ENCODE measurements at places on chromosomes 4 and X.
A peak's percentile ranks its signal among the peaks of the same experiment; 100 is the strongest.

- DNase-seq = no peak
Measured at GRCh38 chr4:38576767-38577166, 87.2 kb upstream of the KLF3 start.

GRCh38 chr4:157079441-157079840 is 3.5 kb downstream of the GLRB start:
- no peak for DNase-seq

GRCh38 chr4:107270614-107271013 is 234.5 kb upstream of the DKK2 start:
- DNase-seq = no peak

DNA sequence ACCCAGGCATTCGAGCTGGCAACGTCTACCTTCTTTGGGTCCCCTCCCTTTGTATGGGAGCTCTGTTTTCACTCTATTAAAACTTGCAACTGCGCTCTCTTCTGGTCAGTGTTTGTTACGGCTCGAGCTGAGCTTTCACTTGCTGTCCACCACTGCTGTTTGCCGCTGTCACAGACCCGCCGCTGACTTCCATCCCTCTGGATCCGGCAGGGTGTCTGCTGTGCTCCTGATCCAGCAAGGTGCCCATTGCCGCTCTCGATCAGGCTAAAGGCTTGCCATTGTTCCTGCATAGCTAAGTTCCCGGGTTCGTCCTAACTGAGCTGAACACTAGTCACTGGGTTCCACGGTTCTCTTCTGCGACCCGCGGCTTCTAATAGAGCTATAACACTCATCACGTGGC is 183.5 kb upstream of the GALNTL6 start:
- no peak for DNase-seq

GRCh38 chr4:30073011-30073710 is 647.0 kb upstream of the PCDH7 start:
- no peak for DNase-seq

DNA sequence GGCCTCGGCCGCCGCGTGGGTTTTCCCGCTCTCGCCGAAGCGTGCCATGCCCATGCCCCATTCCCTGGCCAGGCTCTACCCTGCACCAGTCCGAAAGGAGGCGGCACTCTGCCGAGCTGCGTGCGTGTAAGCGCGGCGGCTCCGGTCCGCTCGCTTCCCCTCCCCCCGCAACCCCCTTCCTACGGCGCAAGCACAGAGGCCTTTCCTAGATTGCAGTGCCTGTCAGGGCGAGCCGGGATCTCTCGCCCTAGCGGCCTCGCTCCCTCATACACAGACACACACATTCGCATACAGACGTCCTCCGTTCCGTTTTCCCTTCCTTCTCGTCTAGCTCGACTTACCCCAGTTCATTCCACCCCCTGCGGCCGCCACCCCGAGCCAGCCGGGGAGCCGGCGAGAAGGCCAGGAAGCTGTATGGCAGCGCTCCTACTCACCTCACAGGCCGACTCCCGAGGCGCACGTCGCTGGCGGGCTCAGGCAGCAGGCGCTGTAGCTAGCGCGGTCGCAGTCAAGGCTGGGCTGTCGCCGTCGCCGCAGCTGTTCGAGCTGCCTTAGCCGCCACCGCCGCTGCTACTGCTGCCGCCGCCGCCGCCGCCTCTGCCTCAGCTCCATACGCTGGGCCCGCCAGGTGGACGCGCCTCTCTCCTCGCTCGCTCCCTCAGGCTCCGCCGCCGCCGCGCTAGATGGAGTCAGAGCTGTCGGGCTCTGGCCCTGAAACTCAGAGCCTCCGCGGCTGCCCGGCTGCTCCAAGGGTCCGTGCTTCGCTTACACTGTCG is 615 bp downstream of the NEXMIF start:
- peak; percentile 18 for DNase-seq

- DNase-seq = no peak
Measured at GRCh38 chr4:57425610-57426009, 315.4 kb upstream of the IGFBP7 start.

GRCh38 chr4:123555233-123555806 is 158.7 kb downstream of the SPRY1 start:
- DNase-seq = no peak

- no peak for DNase-seq
Measured at GRCh38 chrX:102837847-102838246, 99.2 kb upstream of the RAB40AL start.

GRCh38 chr4:125421547-125421946 is 106.8 kb downstream of the FAT4 start:
- no peak for DNase-seq

DNA sequence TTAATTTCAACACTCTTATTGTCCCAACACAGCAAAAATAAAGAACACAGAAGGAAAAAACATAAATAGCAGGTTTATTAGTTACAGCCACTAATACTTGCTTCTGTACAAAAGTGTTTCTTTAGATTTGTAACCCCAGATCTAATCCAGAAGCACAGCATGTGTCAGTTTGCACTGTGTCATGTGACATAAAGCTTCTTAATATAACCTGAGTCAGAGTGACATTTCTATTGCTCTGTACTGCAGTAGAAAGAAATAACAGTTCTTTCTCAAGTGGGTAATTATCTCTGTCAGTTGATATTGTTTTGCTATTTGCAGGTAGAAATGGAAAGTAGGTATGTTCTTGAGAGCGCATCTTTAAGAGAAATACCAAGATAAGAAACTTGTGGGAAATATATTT is 422.5 kb downstream of the ZIC3 start:
- DNase-seq = no peak

- DNase-seq = no peak
Measured at GRCh38 chr4:109033993-109034392, 268.5 kb downstream of the COL25A1 start.

DNA sequence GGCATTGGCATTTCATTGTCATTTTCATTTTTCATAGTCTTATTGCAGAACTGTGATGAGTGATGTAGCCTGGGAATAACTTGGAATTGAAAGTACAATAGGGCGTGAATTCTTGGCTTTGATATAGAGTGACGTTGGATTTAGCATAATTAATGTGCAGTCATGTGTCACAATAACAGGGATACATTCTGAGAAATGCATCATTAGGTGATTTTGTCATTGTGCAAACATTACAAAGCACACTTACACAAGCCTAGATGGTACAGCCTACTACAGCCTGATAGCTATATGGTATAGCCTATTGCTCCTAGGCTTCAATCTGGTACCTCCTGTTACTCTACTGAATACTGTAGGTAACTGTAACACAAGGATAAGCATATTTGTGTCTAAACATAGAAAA is 300.8 kb downstream of the DTHD1 start:
- no peak for DNase-seq

DNA sequence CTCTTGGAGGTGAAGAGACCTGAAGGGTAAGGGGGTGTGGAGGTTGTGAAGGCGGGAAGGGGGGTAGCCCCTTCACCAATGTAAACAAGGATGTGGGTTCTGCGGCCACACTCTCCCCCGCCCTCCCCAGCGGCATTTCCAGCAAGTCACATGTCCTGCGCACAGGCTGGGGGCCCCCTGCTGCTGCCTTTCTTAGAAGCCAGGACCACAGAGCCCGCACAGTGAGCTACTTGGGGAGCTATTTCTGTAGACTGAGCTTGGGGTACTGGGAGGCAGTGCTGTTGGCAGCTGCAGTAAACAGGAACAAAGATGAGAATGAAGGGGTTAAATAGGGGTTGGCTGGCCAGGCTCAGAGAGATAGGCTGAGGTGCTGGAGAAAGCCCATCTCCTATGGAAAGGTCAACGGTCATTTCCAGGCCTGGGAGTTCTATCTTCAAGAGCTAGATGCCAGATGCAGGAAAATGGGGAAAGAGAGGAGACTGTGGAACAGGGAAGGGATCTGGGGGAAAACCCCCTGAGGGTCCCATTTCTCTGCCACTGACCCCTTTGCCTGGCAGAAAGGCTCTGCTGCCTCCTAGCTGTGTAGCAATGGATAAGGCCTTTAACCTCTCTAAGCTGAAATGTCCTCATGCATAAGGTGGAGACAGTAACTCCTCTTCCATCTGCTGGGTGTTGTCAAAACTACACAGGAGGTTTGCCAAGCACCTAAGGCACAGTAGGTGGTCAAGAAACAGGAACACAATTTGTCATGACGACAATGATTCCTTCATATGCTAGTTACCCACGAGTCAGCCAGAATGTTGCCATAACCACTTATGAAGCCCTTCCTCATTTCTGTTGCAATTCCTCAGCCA is 18.5 kb upstream of the PIM2 start:
- DNase-seq = no peak

GRCh38 chrX:46757052-46757451 is 1.9 kb downstream of the SLC9A7 start:
- no peak for DNase-seq

DNA sequence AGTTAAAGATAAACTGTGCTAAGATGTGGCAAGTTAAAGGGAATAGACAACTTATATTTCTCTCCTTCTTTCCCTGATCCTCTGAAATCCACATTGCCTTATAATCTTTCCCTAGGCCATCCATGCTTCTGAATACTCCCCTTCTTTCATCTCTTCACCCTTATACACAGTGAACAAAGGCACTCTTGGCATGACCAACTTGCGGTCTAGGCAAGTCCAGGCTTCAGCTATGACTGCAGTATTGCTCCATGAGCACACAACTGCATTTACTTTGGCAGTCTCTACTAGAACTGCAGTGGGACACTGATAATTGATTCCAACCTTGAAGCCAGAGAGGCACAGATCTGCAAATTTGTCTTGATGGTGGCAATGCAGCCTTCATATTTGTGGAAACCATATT is 24.2 kb upstream of the UBA6 start:
- no peak for DNase-seq

DNA sequence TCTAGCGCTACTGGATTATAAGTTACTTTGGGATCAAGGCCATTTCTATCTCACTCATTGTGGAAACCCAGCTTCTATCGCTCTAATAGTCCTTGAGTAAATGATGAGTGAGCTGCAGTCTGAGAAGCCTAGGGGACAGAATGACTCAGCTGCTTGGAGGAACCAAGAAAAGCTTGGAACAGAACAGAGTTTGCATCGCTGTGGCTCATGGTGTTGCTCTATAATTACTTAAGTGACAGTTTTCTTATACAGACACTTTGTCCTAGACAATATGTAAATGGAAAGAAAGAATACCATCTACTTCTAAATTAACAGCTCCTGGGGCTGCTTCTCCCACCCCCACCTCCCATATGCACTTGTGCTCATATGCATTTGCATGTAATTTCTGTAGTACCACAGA is 156.9 kb downstream of the SLIT2 start:
- no peak for DNase-seq

DNA sequence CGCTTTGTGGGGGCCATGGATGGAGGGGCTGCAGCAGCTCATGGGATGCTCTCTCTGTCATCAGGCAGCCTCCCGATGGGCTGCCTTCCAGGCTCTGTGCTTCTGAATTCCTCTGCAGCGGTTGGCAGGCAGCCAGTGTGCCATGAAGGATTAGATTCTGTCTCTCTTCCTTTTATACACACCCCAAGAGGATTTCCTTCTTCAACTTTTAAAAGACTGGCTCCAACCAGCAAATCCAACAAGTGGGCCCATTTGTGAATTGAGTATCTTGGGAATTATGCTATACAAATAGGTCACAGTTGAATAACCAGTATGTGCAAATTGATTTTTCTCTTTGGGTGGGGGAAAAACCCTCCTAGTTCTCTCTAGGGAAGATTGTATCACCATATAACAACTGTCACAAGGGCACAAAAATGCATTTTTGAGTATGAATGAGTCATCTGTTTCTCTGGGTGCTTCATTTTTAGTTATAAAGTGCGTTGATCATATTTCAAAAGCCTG is 96.8 kb upstream of the FAT1 start:
- no peak for DNase-seq

DNA sequence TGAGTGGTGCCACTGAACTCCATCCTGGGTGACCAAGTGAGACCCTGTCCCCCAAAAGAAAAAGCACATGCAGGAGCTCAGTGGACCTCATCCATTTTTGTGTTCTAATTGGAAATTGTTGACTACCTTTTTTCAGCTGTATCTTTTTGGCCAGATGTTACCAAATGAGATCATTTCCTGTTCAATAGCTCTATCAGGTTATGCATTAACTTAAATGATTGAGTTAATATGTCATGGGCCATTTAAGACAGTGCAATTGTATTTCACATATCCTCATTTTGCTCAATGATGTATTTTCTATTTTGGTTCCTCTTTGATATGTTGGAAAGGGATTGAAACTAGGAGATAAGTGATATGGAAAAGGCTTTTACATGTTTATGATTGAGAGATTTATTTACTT is 26.2 kb upstream of the RHOH start:
- no peak for DNase-seq

GRCh38 chr4:28226962-28227361 is 1366.3 kb downstream of the STIM2 start:
- DNase-seq = no peak

DNA sequence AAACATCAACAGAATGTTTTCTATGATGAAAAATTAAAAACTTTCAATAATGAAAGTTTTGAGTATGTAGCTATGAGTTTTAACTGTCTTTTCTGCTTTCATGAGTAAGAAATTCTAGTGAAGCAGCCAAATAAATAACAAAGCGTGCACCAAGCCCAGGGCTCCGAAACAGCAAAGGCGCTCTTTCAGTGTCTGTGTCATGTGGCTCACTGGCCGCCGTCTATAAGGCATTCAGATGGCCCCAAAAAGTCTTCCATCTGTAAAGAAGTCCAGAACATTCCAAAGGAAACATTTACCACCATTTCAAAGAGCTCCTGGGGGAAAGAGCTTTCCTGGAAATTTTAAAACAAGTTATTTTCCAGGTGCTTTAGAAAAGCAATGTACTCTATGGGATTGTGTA is 139.9 kb downstream of the AFAP1 start:
- DNase-seq = no peak

GRCh38 chr4:185165605-185166063 is 22.6 kb downstream of the SLC25A4 start:
- no peak for DNase-seq

GRCh38 chr4:155952501-155952901 is 1.2 kb downstream of the CTSO start:
- DNase-seq = no peak

DNA sequence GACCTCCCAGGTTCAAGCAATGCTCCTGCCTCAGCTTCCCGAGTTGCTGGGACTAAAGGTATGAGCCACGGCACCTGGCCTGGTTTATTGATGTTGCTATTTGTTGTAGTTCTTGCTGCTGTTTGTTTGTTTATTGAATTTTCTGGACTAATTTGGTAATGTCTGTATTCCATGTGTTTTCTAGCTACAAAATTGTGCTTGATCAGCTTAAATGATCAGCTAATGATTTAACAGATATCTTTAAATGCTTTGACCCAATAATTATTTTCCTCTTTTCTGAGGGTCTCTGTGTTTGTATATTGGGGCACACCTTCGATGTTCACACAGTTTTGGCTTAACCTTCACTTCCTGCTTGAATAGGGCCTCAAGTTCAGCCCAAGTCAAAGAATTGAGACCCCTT is 488.1 kb upstream of the HTR2C start:
- no peak for DNase-seq

- DNase-seq = no peak
Measured at GRCh38 chrX:119389214-119389613, 9.9 kb upstream of the SLC25A43 start.

GRCh38 chrX:40325161-40325560 is 227.4 kb upstream of the BCOR start:
- no peak for DNase-seq

DNA sequence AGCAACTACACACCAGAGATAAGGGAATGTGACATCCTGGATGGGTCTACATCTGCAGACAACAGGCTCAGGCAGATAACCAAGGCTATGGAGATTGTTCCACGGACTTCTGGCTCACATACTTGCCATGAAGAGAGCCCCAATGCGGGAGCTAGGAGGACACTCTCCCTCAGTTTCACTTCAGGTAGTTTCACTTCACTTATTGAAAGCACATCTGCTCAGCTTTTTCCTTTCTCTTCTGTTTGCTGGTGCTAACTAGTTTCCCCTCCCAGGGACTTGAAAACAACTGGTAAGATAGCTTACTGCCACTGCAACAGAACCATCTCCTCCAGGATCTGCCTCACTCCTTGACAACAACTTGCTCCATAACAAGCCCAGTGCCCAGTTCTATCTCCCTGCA is 1.4 kb upstream of the CT47C1 start:
- DNase-seq = no peak

Data from left renal pelvis (tissue), 4 donors.